ENCODE measurements at places on chromosomes 4 and X. TPM values are rescaled to one million over a fixed set of nuclear protein-coding genes. Genes with fewer than 3 reads are reported as not detected.

- no peaks in the 10 kb centered on the region for H3K27me3 ChIP-seq
- no peak overlapping the region for H3K4me3 ChIP-seq
- H3K27ac ChIP-seq = no peak overlapping the region
- no peaks in the 10 kb centered on the region for H3K4me1 ChIP-seq
Measured at GRCh38 chr4:80005863-80006262, 67.2 kb downstream of the ANTXR2 start.

XAGE1B gene
- not detected for total RNA-seq

TNIP3 gene
- total RNA-seq = 0.19 TPM

TRIM60 gene
- not detected for total RNA-seq

DNA sequence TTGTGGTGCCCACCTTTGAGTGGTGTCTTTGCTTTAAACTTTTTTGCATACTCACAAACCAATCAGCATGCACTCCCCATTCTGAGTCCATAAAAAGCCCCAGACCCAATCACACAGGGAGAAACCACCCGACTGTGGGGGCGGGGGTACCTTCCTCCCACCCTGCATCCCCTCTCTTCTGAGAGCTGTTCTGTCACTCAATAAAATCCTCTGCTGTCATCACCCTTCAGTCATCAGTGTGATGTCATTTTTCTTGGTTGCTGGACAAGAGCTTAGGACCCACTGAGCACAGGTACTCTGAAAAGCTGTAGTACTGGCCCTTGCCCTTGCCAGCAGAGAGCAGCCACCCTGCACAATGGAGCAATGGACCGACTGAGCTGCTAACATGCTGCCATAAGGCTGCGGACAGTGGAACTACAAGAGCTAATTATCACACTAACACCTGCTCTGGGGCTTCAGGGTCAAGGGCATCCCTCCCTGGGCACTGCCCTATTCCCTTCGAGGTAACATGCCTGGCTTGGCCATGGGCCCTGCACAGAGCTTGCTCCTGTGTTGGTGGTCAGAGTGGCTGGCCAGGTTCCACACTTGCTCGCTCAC is 62.9 kb upstream of the PGRMC2 start:
- DNase-seq = no peak
- no peak overlapping the region for H3K4me3 ChIP-seq
- no peaks in the 10 kb centered on the region for H3K4me1 ChIP-seq
- H3K36me3 ChIP-seq = no peaks in the 10 kb centered on the region
- H3K27me3 ChIP-seq = no peaks in the 10 kb centered on the region
- no peak overlapping the region for H3K27ac ChIP-seq

DNA sequence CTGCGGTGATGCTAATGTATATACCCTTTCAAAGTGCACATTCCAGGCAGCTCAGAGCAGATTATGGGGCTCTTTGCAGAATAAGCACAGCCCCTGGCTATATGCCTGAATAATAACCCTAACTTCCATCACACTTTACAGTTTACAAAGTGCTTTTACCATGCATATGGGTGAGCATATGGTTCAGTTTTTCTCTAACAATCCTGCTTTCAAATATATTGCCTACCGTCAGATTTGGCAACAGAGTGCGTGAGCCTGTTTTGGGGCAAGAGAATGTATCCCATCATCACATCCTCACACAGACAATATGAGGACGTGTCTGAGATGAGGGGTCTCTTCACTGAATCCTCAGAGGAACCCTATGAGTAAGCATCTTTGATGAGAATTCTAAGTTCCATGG is 162.8 kb upstream of the VCX start:
- H3K36me3 ChIP-seq = no peaks in the 10 kb centered on the region
- no peaks in the 10 kb centered on the region for H3K4me1 ChIP-seq
- no peak overlapping the region for H3K4me3 ChIP-seq
- H3K27ac ChIP-seq = no peak overlapping the region
- H3K27me3 ChIP-seq = no peaks in the 10 kb centered on the region

EBP gene
- total RNA-seq = 12.6 TPM

EPGN gene
- total RNA-seq = 1.6 TPM

All from aorta (tissue), 5 donors.